AG09319 (cell line): ENCODE measurements at places on chromosomes 2 and 18.

GRCh38 chr2:67898595-67898994 lies 164.2 kb downstream of the C1D start:
- DNase-seq: no peak

GRCh38 chr2:45345331-45346234 lies 265.5 kb downstream of the SRBD1 start:
- no peak for DNase-seq

GRCh38 chr2:104092886-104093285 lies 761.0 kb upstream of the POU3F3 start:
- DNase-seq: no peak

DNA sequence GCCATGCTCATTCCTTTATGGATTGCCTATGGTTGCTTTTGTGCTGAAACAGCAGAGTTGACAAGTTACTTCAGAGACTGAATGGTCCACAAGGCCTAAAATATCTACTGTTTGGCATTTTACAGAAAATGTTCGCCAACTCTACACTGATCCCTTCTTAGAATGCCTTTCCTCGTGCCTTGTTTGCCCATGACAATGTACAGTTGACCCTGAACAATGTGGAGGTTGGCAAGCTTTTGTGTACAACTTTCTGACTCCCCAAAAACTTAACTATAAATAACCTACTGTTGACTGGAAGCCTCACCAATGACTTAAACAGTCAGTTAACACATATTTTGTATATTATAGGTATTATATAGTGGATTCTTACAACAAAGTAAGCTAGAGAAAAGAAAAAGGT lies 361.4 kb downstream of the EPHA4 start:
- DNase-seq: no peak

GRCh38 chr18:45161850-45162249 lies 453.4 kb upstream of the SLC14A2 start:
- DNase-seq: no peak

GRCh38 chr2:55175254-55176093 lies 56.6 kb downstream of the CLHC1 start:
- DNase-seq: no peak

DNA sequence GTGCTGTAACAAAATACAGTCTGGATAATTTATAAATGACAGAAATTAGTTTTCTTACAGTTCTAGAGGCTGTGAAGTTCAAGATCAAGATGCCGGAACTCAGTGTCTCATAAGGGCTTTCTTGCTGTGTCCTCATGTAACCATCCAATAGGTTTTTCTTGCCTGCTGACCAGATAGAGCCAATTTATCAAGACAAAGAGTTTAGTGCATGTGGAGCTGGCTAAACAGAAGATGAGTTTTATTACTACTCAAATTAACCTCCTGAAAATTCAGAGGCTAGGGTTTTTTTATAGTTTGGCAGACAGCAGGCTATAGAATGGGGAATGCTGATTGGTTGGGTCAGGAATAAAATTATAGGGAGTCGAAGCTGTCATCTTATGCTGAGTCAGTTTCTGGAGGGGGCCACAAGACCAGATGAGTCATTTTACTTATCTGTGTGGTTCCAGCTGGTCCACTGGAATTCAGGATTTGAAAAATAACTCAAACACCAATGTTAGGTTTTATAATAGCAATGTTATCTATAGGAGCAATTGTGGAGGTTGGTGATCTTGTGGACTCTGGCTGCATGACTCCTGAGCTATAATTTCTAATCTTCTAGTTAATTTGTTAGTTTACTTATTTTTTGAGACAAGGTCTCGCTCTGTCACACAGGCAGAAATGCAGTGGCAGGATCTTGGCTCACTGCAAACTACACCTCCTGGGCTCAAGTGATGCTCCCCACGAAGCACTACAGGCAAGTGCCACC lies 3.2 kb upstream of the PDK1 start:
- peak; percentile 30 for DNase-seq
